ENCODE measurements at places on chromosomes 1 and 21.
A peak's percentile ranks its signal among the peaks of the same experiment; 100 is the strongest.

- no peak for DNase-seq
These were observed 24.1 kb downstream of the ACTA1 start for GRCh38 chr1:229409616-229410369.

GRCh38 chr1:156959925-156960324 lies 39.5 kb downstream of the LRRC71 start:
- DNase-seq = no peak

DNA sequence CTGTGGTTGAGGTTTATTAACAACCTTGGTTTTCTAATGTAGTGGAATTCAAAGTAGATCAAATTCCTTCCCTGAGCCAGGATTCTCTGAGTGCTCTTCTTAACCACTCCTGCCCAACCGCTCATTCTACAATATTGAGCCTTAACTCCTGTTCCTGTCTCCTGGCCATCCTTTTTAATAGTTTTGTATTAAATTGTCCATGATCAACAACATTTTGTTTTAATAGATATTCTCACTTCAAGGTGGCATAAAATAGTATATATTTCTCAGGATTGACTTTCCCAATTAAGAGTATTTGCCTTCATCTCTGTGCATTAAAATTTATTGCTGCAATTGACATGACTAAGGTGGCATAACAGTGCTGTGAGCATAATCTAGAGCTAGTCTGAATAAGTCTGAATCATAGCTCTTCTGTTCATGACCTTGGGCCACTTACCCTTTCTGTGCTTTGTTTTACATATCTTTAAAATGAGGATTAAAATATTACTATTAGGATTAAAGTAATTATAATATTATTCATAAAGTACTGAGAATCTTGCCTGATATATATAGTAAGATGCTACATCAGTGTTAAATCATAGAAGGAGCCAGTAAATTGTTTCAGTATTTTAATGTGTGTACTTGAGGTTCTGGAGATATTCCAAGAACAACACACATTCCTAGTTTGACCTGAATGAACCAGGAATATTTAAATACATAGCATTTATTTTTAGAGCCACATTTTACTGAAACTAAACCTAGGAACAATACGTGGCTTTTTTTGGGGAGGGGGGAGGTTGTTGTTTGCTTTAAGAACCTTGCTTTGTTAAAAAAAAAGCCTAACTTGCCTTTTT lies 76.4 kb downstream of the ADGRL2 start:
- DNase-seq = no peak

- no peak for DNase-seq
These were observed 60.0 kb downstream of the INTS7 start for GRCh38 chr1:211975152-211975941.

GRCh38 chr1:226967665-226968064 lies 27.6 kb downstream of the COQ8A start:
- no peak for DNase-seq

DNA sequence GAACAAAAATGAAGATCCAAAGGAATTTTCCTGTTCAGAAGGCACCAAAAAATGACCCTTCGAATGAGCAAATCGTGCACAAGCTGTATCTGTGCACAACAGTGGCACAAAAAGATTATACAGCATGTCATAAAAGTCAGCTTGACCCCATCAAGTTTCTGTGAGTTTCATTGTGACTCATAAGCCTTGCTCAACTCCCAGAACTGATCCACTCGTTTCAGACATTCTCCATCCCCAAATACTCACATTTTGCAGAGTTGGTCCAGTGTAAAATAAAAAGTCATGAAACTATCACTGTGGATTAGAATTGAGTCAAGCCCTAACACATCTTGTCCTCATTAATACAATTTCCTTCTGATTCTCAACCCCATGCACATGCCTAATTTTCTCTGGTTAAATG lies 174.7 kb upstream of the PKN2 start:
- no peak for DNase-seq

GRCh38 chr1:82565546-82565945 lies 764.8 kb downstream of the ADGRL2 start:
- no peak for DNase-seq

- DNase-seq = no peak
These were observed 308.0 kb downstream of the CAMTA1 start for GRCh38 chr1:7093297-7093696.

- DNase-seq = no peak
These were observed 54.6 kb upstream of the DPT start for GRCh38 chr1:168783458-168784210.

DNA sequence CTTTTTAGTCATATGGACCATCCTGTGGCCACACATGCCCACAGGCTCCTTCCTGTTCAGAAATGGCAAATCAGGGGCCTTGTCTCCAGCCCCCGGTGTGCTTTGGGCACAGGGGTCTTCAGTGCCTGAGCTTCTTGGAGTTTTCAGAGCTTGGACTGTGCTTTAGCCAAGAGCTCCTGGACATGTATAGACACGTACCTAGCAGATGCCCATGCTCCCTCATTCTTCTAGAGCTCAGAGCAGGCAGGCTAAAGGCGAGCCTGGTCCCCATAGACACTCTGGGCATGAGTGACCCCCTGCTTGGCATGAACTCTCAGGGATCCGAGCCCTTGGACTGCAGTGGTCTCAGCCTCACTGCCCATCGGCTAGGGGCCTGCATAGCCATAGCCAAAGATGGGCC lies 106.8 kb downstream of the EPHB2 start:
- no peak for DNase-seq

- no peak for DNase-seq
These were observed 11.7 kb downstream of the SELL start for GRCh38 chr1:169699707-169700106.

- no peak for DNase-seq
These were observed 833.3 kb downstream of the USP25 start for GRCh38 chr21:16563116-16563515.

- peak; percentile 64 for DNase-seq
These were observed 93.9 kb upstream of the PPM1J start for GRCh38 chr1:112808861-112809684.

Measured in stimulated activated CD4-positive, alpha-beta T cell treated with anti-CD3 and anti-CD28 coated beads, Interleukin-15, amount 100 ng/mL, for 48 hours (primary cell).